ENCODE measurements at places on chromosomes 3 and 15.

DNA sequence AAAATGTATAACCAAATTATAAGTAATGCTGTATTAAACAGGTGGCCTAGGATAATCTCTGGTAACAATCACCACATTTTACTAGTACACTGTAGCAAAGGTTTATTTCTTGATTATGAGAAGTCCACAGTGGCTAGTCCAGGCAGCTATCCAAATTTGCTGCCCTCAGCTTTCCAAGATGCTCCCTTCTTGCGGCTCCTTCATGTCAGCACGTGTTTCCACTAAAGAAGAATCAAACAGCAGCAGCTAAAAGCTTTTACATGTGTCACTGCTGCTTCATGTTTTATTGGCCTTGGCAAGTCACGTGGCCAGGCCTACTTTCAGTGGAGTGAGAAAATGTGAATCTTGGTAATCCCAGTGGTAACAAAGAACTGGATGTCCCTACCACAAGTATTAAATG, 5.6 kb upstream of the RBMS3 start:
- DNase-seq, result no peak

GRCh38 chr15:36858423-36858822, 241.9 kb downstream of the MEIS2 start:
- DNase-seq, result no peak

DNA sequence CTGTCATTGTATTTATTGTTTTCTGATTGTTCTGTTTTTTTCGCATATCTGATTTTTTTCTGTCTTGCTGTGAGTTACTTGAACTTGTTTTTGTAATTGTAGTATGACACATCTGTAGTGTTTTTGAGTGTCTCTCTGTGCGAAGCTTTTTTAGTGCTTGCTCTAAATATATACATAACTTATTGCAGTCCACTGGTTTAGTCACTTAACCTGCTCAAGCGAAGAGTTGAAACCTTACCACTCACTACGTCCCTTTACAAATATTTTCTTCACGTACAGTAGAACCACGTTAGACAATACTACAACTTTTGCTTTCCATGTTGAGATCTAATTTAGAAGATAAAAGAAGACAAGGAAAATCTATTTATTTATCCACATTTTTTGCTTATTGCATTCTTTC, 713.0 kb upstream of the GRM7 start:
- DNase-seq, result no peak

- no peak for DNase-seq
Measured at GRCh38 chr3:183637106-183637486, 1.7 kb downstream of the KLHL24 start.

Data from GM12878 (cell line).